ENCODE measurements at places on chromosomes 3 and 15.
A peak's percentile ranks its signal among the peaks of the same experiment; 100 is the strongest.

DNA sequence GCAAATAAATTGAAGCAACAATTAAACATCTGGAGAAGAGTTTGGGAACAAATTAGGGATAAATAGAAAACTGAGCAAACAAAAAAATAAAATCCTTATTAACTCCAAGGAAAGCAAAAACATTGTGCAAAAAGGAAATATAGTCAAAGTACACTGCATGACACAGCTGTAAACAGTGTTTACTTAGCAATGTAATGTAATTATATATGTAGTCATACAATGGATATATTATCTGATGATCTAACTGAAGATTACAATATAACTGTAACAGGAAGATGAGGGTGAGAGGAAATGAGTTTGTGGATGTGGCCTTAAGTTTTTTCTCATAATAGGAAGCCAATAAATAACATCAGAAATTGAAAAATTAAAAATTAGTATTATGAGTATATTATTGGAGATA, 42.5 kb downstream of the SCN10A start:
- DNase-seq = no peak

DNA sequence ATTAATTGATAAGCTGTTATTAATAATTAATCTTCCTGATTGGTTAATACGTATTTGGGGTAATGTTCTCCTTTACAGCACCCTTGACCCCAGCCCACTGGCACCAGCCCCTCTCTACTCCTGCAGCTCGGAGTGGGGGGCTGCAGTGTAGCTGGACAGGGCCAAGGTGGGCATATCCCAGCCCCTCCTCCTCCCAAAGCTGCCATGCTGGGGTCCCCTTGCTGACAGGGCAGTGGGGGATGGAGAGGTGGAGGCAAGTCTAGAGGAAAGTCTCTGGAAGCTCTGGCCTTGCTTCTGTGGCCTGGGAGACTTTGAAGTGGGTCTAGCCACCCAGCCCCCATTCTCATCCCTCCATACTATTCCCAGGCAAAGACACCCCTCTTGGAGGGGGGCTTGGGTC, 35.8 kb downstream of the HCN4 start:
- no peak for DNase-seq

DNA sequence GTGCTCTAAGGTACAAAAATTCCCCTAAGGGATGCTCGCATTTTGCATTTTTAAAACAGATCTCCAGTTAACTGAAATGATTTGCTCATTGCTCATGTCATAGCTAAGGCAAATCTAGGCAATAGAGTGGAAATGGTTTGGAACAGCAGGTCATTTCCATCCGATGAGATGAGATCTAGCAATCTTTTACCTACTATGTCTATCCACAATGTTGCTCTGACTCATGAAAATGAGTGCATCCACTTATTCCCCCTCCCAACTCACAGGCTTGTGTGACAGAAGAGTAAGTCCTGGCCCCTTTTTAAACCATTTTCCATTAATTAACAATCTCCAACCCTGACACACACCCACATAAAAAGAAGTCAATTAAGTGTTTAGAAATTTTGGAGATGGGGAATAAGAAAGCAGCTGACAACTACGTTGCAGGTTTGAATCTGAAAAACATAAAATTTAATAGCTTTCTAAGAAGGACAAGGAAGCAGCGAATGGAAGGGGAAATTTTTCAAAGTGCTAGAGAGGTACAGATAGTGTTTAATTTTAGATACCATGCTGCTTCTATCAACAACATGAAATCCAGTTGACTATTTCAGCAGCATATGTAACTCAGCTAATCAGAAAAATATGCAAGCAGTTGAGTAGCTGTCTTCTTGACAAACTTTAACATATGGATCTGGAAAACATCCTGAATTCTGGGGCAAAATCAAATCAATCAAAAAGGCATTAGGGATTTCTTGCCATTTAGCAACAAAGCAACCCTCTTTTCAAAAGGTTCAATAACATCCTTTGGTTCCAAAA, 112.0 kb downstream of the TMCO5A start:
- no peak for DNase-seq

- no peak for DNase-seq
Observed at GRCh38 chr3:39050029-39050428, 1.7 kb downstream of the SCN11A start.

DNA sequence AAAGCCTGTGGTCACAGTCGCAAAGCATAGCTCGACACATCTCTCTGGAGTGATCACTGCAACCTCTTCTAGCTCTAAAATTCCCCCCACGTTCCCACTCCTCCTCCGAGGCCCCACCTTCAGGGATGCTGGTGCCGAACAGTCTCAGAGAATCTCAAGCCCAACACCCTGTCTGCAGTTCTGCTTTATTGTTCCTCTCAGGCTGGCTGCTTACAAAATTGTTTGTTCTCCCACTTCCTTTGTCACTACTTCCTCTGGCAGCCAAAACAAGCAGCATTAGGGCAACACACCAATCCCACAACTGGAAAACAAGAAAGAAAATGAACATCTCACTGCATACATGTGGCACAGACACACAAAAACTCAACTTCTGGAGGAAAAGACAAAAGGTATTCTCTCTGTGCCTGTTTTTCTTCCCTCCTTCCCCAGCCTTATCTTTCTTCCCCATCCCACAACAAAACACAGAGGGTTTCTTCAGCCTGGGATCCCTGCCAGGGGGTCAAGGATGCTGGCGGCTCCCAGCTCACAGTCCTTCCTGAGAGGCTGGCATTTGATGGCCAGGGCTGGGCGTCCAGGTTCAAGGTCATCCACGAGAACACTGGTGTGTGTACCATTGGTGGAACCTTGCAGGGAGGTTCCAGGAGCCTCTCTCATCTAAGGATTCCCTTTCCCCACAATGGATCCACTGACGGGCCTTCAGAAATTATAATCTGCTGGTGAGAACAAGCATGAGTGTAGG, 108.4 kb downstream of the TMCO5A start:
- no peak for DNase-seq

- no peak for DNase-seq
Observed at GRCh38 chr15:38745626-38746025, 181.0 kb upstream of the RASGRP1 start.

DNA sequence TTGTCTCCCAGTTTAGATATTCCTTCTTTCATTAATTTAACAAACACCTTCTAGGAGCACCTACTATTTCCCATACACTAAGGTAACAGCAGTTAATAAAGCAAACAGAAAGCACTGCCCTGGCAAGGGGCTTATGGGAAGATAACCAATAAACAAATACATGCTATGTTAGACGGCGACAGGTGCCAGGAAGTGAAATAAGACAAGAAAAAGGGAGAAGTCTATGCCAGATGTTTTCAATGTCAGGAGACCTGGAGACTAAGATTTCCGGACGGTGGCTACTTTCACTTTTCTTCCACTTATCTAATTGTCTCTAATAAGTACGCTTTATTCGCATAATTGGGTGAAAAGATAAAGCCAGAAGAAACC, 32.5 kb upstream of the ZNF445 start:
- DNase-seq = no peak

- DNase-seq = no peak
Observed at GRCh38 chr3:57135964-57136719, 29.0 kb downstream of the IL17RD start.

DNA sequence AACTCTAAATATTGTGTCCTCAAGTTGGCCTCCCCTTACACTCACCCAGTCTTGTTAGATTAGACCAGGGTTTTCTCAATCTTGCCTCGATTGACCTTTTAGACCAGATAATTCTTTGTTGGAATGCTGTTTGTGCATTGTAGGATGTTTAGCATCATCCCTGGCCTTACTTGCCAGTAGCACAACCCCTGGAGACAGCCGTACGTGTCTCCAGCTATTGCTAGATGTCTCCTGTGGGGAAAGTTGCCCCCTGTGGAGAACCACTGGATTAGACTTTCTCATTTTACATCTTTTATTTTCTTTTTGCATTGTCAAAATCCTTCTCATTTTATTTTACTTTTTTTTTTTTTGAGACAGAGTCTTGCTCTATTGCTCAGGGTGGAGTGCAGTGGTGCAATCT, 2.2 kb downstream of the WDR6 start:
- DNase-seq = no peak

GRCh38 chr3:10224794-10225665, 23.2 kb upstream of the TATDN2 start:
- DNase-seq = peak; percentile 45

- no peak for DNase-seq
Observed at GRCh38 chr3:108461661-108462111, 48.7 kb downstream of the MYH15 start.

GRCh38 chr3:44969828-44970179, 6.2 kb downstream of the ZDHHC3 start:
- no peak for DNase-seq

DNA sequence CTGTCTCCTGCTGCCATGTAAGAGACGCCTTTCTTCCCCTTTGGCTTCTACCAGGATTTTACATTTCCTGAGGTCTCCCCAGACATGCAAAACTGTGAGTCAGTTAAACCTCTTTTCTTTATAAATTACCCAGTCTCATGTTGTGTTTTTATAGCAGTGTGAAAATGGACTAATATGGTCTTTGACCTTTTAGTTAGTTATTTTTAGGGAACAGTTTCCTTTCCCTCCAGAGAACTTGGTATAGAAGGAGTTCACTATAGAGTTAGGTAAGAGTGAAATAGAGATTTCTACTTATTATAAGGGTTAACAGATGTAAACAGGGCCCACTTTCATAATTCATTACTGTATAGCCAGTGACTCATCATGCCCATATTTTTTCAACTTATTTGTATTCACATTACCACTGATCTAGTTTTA, 170.9 kb downstream of the UNC13C start:
- DNase-seq = no peak

GRCh38 chr15:65310431-65311137, 6.1 kb downstream of the RNU5B-1 start:
- no peak for DNase-seq

DNA sequence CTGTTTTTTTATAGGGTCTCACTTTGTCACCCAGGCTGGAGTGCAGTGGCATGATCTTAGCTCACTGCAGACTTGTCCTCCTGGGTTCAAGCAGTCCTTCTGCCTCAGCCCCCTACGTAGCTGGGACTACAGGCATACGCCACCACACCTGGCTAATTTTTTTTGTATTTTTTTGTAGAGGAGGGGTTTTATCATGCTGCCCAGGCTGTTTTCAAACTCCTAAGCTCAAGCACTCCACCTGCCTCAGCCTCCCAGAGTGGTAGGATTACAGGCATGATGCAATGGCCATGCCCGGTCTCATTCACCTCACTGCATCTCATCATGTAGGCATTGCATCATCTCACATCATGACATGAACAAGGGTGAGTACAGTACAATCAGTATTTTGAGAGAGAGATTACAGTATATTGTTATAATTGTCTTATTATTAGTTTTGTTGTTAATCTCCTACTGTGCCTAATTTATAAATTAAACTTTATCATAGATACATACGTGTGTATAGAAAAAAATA, 74.3 kb upstream of the EOMES start:
- no peak for DNase-seq

DNA sequence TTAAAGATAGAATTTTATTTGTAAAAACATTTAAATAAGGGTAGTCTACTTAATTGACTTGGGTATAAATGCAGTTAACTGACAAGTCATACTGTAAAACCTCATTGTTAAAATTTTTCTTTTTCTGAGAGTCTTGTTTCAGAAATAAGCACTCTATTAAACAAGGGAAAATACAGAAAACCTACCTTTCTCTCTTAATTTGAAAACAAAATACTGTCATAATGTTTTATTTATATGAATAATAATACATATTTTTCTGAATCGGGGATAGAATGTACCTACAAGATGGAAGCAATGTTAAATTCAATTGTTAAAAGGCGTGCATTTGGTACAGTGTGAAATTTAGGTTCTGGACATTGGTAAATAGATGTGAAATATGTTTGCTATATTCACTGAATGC, 17.8 kb downstream of the ZIC1 start:
- DNase-seq = no peak

DNA sequence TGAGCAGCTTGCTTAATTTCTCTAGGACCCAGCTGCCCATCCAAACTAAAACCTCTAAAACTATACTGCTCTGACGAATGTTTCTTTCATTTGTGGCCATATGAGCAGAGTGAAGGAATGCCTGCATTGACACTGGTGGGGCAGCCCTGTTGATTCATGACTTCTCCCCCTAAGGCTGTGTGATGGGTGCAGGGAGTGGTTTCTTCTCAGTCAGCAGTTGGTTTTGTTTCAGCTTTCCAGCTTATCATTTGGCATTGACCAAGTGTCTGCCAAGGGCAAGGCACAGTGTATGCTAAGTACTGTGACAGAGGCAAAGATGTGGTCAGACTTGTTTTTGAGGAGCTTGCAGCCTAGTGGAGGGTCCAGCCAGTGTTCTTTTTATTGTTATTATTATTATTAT, 4.7 kb downstream of the ABHD6 start:
- DNase-seq = no peak

DNA sequence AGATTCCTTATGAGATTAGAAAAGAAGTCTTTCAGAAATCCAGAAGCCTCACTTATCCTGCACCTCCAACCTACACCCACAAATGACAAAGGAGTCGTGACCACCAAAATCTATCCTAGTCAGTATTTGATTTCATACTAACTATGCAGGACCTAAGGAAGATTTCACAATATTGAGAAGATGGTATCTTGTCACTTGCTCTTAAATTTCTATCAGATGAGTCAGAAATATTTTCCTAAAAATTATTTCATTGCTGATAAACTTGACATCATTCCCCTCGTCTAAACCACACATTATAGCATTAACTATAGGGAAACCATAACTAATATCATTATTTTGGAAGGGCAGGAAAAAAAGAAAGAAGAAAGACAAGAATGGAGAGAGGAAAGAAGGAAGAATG, 138.0 kb upstream of the THBS1 start:
- DNase-seq = no peak

GRCh38 chr3:147616998-147617619, 207.9 kb downstream of the ZIC1 start:
- DNase-seq = no peak
